ENCODE measurements at places on chromosomes 3 and 15. TPM values are rescaled to one million over a fixed set of nuclear protein-coding genes. Genes with fewer than 3 reads are reported as not detected.

The MINAR1 gene
- 0.07 TPM for total RNA-seq

The ATP13A5 gene
- total RNA-seq: not detected

The C3orf70 gene
- total RNA-seq: 1.4 TPM

DNA sequence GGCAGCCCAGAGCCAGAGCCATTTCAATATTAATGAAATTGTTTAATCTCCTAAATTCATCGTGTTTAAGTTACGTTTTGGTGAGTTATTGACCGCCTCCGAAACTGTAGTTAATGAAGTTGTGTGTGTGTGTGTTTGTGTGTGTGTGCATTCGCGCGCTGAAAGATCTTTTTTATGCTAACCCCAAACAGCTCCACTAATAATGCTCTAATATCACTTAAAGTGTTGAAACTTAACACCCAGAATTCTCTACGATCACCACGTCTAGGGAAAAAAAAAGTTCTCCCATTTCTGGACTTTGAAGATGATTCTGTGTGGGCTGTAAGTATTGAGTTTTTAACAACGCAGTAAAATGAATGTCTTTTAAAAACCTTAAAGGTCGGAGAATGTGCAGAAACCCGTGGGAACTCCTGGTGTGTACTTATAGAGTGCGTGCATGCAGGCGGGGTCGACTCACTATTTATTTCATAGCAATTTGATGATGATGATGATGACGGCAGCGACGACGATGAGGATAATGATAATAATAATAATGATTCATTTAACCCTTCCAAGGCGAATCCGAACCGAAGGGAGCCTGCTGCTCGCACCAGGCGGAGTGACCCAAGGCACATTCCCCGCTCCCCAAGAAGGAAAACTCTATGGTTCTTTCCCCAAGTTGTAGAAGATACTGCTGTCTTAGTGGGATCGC is 1.4 kb upstream of the FOXB1 start:
- no peak for DNase-seq

DNA sequence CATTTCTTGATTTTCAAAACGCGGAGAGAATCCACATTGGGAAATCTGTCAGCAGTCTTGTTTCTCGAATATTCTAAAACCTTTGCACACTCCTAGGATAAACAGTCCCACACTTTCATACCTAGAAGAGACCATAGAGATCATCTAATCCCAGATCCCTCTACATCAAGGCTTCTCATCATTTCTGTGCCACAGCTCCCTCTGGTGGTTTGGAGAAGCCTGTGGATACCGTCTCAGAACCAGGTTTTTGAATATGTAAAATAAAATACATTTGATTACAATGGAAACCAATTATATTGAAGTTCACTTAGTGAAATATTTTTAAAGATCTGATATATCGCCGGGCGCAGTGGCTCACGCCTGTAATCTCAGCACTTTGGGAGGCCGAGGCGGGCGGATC is 211.9 kb upstream of the GOLGA6L4 start:
- DNase-seq: no peak

DNA sequence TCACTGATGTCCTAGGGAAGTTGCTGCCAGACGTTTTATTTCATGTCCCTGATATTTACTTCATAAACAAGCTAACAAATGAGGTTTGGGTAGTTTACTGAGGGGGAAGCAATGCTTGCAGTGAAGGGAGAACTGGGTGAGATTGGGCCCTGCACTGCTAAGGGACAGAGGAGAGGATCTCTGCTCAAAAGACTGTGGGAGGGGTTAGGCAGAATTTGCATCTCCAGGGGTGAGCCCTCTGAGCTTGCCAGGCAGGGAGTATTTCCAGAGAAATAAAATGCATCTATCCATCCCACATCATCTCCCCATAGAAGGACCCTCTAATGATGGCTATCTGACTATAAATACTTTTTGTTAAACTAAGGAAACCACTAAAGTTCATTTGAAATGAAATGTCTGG is 215.6 kb downstream of the CBLB start:
- no peak for DNase-seq

- no peak for DNase-seq
Observed at GRCh38 chr3:172655388-172655787, 55.5 kb downstream of the NCEH1 start.

GRCh38 chr3:154588831-154589230 is 158.8 kb upstream of the GPR149 start:
- no peak for DNase-seq
